T47D (cell line): ENCODE measurements at places on chromosomes 4 and X.

DNA sequence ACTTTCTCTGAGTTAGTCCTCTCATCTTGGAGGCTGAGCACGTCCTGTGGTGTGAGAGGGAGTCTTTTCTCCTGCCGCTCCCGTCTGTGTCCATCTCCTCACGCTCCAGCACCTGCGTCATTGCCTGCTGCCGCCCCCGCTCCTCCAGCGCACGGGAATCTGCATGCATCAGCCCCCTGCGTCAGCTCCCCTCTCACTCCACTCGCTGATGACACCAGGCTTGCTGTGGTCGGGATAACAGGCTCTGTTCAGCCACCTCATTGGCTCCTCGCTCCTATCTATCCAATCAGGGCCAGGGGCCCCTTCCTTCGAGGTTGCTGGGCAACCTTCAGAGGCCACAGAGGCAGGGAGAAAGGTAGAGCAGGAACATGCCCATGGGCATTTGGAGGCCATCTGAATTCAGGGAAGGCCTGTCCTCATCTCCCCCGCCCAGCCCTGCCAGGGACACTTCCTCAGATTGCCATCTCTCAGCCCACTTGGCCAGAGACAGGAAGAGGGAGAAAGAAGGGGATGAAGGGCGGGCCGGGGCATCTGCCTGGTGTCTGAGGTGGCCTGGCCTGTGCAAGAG lies 9.3 kb downstream of the ZNF185 start:
- DNase-seq = no peak

DNA sequence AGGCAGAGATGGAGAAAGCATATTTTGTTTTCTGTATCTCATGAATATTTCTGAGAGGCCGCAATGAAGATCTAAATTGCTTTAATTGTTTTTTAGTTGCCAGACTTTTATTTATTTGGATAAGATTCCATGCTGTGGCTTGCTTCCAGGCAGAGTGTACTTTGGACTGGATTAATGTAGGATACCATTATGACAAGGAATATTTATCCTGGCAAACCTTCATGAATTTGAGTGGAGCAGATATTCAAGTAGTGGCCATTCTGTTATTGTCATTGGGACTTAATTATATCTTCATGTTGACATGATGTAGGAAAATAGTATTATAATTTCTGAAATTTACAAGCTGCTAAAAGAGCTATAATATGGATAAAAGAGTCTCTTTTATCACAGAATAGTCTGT lies 182.9 kb downstream of the C4orf33 start:
- DNase-seq = no peak

DNA sequence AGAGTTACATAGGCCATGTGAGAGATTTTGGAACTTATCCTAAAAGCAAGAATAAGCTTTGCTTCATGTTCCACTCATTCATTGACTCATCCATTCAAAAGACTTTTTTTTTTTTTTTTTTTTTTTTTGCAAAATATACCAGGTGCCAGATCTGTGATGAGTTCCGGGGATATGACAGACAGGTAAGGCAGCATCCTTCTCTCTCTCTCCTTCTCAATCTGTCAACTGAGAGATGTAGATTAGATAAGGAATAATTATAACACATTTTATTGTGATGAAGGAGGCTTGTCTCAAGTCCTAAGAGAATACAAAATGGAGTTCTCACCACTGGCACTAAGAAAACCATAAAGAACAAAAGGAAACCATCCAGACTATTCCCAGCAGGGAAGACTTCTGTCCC lies 190.2 kb upstream of the CPEB2 start:
- DNase-seq = no peak

DNA sequence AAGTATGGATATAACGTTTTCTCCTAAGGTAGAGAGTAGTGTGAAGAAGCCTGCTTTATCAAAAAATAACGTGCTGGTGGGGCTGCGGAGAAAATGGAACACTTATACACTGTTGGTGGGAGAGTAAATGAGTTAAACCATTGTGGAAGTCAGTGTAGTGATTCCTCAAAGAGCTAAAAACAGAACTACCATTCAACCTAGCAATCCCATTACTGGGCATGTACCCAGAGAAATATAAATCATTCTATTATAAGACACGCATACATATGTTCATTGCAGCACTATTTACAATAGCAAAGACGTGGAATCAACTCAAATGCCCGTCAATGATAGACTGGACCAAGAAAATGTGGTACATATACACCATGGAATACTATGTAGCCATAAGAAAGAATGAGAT lies 196.4 kb downstream of the DMD start:
- DNase-seq = no peak

- no peak for DNase-seq
These were observed 1.4 kb downstream of the MAGED1 start for GRCh38 chrX:51894697-51895336.

DNA sequence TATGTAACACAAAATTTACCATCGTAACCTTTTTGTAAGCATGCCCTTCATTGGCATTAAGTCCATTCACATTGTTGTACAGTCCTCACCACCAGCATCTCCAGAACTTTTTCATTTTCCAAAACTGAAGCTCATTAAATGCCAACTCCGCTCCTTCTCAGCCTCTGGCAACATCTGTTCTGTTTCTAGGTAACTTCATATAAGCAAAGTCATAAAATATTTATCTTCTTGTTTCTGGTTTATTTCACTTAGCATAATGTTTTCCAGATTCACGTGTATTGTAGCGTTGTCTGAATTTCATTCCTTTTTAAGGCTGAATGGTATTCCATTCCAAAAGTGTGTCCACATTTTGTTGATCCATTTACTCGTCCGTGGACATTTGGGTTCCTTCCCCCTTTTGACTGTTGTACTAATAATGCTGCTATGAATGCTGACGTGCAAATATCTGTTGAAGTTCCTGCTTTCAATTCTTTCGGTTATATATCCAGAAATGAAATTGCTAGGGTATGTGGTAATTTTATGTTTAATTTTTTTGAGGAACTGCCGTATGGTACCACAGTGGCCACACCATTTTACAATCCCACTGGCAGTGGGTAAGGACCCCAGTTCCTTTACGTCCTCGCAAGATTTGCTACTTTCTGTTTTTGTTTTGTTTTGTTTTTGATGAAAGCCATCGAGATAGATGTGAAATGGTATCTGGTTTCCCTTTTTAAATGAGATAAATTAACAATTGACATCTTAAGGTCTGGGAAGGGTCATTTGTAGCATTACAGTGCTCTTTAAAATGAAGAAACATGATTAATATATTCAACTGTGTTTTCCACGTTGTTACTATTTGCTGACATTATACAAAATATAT lies 63.4 kb downstream of the PTTG2 start:
- DNase-seq = no peak

- DNase-seq = no peak
These were observed 19.5 kb downstream of the TMEM144 start for GRCh38 chr4:158229768-158230167.

- DNase-seq = no peak
These were observed 1303.0 kb upstream of the AGA start for GRCh38 chr4:178745203-178745602.

- peak; percentile 19 for DNase-seq
These were observed 275.2 kb upstream of the EDA2R start for GRCh38 chrX:66914080-66914479.

GRCh38 chr4:100509386-100509785 lies 8.4 kb downstream of the EMCN start:
- no peak for DNase-seq

GRCh38 chr4:177376024-177376423 lies 66.2 kb downstream of the AGA start:
- DNase-seq = peak; percentile 16

DNA sequence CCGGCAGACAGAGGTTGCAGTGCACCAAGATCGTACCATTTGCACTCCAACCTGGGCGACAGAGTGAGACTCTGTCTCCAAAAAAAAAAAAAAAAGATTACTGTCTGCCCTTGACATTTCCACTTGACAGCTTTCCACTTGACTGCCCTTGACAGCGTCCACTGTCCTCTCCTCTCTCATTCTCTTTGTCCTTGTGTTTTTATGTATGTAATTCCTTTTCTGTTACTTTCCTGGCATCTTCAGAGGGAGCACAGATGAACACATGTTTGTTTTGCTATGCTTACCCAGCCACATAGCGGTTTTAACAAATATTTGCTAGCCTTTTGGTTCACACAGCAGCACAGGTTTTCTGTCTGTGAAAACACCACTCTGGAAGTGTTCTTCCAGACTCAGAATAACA lies 26.2 kb downstream of the SYAP1 start:
- DNase-seq = no peak

- DNase-seq = no peak
These were observed 131.6 kb downstream of the CEP135 start for GRCh38 chr4:56080384-56080783.

DNA sequence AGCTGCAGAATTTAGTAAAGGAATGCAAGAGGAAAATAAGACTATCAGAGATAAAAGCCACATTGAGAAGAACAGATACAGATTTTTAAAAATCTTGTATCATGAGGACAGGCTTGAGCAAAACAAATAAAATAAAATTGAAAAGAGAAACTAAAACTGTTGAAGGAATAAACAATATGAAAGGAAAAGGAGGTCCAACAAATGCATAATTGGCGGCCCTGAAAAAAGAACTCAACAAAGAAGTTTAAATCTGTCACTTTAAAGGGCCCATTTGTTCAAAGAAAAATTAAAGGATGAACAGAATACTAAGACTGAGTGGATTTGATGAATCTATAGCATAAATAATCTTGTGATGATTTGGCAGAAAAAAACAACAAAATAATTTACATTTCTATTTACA lies 36.5 kb downstream of the TMPRSS11B start:
- peak; percentile 1 for DNase-seq

DNA sequence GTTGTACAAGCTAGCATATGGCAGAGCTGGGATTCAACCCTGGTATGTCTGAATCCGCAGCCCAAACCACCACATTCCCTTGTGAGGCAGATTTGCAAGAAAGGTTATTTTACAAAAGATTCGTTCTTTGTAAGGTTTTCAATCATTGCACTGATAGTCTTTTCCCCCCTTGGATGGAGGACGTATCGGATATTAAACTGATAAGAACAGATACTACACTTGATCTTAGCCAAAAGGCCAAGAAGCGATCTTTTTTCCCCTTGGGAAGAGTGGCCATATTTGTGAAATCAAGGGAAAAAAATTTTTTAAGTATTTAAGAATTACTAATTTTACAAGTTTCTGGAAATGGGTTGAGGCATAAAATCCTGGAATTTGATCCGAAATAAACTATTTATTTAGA lies 34.4 kb upstream of the MSMO1 start:
- no peak for DNase-seq

DNA sequence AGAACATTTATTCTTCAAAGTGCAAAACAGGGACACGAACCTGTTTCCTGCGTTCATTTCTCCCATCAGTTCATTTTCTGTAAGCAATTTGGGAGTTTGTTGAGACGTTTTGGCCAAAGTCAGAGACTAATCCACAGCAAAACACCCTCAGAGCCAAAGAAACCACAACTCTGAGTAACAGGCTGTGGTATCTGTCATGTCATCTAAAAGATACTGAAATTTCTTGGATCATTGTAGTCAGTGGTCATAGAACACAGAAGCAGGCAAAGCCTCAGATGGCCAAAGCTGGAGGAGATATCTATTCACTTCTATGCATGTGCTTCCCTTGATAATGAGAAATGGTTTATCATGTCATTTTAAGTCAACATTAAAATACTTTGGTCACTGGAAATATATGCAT lies 485.6 kb upstream of the GALNT7 start:
- DNase-seq = no peak

DNA sequence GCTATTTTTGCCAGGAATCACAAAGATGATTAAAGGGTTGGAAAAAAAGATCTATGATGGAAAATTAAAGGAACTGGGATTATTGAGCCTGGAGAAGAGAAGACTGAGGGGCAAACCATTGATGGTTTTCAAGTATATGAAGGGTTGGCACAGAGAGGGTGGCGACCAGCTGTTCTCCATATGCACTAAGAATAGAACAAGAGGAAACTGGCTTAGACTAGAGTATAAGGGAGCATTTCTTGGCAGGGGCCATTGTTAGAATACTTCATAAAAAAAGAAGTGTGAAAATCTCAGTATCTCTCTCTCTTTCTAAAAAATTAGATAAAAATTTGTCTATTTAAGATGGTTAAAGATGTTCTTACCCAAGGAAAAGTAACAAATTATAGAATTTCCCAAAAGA lies 75.1 kb downstream of the NPNT start:
- DNase-seq = no peak

- DNase-seq = no peak
These were observed 51.6 kb upstream of the STOX2 start for GRCh38 chr4:183853548-183853940.

GRCh38 chrX:39759526-39760224 lies 338.1 kb downstream of the BCOR start:
- DNase-seq = peak; percentile 51

GRCh38 chr4:124946696-124947095 lies 234.2 kb upstream of the ANKRD50 start:
- DNase-seq = no peak

DNA sequence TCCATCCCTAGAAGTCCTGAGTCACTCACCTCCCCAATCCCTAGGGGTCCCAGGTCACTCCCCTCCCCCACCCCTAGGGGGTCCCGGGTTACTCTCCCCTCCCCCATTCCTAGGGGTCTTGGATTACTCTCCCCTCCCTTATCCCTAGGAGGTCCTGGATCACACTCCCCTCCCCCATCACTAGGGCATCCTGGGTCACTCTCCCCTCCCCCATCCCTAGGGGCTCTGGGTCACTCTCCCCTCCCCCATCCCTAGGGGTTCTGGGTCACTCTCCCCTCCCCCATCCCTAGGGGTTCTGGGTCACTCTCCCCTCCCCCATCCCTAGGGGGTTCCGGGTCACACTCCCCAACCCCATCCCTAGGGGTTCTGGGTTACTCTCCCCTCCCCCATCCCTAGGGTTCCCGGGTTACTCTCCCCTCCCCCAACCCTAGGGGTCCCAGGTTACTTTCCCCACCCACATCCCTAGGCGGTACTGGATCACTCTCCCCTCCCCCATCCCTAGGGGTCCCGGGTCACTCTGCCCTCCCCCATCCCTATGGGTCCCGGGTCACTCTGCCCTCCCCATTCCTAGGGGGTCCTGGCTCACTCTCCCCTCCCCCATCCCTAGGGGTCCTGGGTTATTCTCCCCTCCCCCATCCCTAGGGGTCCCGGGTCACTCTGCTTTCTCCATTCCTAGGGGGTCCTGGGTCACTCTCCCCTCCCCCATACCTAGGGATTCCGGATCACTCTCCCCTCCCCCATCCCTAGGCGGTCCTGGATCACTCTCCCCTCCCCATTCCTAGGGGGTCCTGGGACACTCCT lies 2.1 kb downstream of the ASMTL start:
- no peak for DNase-seq

DNA sequence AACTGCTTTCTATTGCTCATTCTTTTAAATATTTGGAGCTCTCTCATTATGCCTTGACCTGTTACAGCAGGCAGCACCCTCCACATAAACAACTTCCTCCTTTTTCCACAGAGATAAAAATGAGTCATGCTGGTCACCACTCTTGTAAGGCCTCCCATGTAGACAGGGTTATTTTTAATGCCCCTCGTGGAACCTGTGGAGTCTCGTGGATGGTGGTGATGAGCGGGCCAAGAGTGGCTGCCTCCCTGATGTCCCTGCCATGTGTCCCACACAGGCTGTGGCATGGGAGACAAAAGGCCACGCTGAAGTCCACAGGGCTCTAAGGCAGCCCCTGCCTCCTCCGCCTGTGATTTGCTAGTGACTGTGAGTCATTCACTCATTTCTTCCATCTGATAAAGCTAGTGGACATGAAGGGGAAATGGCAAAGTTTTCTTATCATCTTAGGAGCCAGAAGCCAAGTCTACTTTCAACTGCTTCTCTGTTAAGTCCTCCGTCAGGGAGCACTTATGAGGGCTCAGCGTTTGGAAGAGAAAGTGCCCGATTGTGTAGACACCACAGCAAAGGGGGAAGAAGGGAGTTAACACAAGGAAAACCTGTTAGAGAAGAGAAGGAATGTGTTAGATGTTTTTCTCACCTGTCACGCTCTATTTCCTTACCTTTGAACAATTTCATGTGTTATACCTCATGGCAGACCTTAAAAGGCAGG lies 121.6 kb upstream of the FAT1 start:
- no peak for DNase-seq
